NCI-H1694 (cell line): ENCODE measurements at places on chromosomes 3 and 15.
A peak's percentile ranks its signal among the peaks of the same experiment; 100 is the strongest.

GRCh38 chr15:58522391-58522790, 90.6 kb downstream of the LIPC start:
- DNase-seq: no peak

DNA sequence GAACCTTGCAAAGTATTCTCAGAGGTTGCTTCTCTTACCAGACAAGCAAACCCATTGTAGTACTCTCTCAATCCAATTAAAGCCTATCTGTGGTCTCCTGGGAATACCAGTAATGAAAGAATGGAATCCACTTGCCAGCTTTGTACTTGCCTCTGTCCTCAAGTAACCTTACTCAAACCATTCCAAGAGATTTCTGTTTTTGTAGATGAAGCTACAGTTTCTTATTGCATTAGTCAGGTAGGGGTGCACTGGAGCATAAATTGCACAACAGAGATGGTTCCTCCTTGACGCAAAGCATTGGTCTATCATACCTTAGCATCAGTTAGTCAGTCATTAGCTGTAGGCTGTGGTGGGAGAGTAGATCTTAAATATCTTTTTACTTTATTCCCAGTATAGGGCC, 52.9 kb downstream of the BTLA start:
- DNase-seq: no peak

DNA sequence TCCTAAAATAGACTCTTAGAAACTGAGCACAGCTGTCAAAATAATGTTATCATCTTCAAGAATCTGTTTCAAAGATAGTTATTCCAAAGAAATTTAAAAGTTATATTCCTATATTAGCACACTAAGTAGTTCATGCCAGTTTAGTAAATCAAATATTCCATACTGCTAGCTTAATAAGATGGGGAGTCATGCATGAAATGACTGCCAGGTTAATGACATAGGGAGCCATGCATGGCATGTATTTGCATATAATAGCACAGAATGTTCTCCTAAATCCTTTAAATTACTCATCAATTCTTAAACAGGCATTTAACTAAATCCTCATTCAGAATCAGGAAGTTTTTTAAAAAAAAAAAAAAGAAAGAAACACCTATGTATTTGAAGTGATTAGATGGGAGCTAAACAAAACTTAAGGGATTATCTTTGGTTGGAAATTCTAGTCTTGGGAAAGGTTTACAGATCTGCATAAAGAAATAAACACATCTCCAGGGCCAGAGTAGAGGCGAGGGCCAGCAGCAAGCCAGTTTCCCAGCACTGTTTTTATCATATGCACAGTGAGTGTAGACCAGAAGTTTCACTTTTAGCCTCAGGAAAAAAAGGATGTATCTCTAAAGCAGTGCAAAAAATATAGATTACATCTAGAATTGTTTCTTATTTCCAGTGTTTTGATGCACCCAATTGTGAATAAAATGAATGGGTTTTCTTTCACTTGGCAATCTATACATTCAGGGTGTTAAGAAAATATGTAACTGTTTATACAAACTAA, 366.4 kb upstream of the AGTR1 start:
- DNase-seq: no peak

- no peak for DNase-seq
Observed at GRCh38 chr3:94167346-94167745, 104.5 kb downstream of the NSUN3 start.

DNA sequence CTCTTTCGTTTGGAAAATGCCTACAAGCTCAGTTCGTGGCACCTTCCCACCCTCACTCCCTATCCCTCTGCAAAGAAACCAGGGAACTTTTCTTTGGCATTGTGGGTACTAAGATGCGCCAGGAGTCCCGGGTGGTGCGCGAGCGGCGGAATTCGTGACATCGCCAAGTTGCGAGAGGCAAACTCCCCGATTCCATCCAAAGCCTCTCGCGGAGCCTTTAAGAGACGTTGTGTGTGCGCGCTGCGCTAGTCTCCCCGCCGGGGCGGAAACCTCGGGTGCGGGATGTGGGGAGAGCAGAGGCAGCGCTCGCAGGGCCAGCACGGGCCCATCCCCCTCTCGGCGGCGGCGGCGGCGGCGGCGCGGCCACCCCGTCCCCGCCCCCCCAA, 443 bp upstream of the NR2F2 start:
- DNase-seq: no peak

DNA sequence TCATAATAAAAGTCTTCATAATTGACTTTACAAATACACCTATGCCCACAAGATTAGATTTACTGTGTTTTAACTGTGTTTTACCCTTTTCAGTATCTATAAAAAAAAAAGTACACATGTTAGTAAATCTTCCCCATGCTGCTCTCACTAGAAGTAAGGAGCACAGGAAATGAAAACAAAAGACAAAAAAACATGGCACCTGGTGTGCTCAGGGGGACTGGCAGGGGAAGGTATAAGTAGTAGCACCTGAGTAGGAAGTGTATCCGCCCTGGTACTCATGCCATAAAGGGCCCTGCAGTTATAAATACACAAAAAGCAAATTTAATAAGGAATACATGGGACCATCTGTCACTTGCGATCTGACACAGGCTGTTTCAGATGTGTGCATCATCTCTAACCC, 8.9 kb upstream of the ALDH1A2 start:
- DNase-seq: no peak

- DNase-seq: no peak
Observed at GRCh38 chr3:42205800-42206514, 60.0 kb downstream of the CCK start.

DNA sequence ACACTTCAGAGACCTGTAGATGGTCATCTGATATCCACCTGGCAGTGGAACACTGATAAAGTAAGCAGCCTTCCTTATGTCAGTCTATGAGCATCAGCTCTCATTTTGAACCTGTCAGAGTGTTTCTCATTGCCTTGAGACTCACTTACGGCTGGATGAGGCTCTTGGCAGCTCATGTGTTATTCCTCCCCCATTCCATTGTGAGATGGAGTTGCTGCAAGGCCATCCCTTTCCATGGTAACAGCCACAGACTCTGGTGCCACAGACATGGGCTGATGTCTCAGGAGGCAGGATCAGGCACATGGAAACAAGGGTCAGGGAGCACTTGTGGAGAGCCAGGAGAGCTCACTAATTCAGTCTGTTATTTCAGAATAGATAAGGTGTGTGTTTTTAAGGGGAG, 11.9 kb downstream of the KCNAB1 start:
- no peak for DNase-seq

GRCh38 chr3:87426918-87427317, 150.5 kb upstream of the POU1F1 start:
- no peak for DNase-seq

DNA sequence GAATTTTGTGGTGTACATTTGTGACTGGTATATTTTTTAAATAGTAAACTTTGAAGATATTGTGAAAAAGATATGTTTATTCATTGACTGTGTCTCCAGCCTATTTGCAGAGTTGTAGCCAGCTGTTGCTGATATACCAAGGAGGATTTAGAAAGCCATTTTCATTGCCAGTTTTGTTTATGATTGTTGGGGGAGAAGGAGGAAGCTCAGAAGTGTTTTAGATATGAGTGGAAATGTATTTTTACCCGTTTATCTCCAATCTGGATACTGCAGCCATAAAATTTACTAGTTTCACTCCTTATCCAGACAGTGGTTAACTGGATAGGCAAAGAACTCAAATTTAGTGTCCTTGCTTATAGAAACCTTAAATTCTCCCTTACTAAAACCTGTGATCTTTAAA, 18.8 kb downstream of the ATP11B start:
- DNase-seq: no peak

DNA sequence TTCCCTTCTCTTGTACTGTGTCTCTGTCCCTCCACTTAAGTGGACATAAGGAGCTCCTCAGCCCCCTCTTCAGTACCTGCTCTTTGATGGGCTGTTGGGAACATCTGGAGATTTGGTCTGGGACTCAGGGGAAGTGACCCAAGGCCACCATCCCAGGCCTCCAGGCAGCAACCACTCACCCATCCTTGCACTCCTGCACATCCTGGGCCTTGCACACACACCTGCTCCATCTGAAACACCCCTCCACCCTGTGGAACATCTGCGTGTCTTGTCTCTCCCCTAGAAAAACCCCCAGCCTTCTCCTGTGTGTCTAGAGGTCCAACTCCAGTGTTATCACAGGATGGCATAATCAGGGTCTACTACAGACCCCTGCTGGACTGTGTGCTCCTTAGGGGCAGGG, 74.3 kb downstream of the ABTB1 start:
- DNase-seq: no peak

DNA sequence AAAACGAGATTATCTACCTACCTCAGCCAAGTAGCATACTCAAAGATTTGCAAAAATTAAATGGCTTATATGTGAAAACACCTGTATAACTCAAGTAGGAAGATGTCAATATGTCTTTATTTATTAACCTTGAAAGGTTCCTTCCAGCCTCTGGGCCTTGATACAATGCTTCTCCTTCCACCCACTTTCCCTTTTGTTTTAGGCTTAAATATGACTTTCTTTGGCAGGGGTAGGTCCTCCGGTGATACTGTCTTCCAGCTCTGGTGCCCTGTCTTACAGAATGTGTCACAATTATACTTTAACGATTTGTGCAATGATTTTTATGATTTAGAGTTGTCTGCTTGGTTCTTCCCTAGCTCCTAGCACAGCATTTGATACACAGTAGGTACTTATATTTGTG, 4.1 kb downstream of the LINS1 start:
- no peak for DNase-seq

DNA sequence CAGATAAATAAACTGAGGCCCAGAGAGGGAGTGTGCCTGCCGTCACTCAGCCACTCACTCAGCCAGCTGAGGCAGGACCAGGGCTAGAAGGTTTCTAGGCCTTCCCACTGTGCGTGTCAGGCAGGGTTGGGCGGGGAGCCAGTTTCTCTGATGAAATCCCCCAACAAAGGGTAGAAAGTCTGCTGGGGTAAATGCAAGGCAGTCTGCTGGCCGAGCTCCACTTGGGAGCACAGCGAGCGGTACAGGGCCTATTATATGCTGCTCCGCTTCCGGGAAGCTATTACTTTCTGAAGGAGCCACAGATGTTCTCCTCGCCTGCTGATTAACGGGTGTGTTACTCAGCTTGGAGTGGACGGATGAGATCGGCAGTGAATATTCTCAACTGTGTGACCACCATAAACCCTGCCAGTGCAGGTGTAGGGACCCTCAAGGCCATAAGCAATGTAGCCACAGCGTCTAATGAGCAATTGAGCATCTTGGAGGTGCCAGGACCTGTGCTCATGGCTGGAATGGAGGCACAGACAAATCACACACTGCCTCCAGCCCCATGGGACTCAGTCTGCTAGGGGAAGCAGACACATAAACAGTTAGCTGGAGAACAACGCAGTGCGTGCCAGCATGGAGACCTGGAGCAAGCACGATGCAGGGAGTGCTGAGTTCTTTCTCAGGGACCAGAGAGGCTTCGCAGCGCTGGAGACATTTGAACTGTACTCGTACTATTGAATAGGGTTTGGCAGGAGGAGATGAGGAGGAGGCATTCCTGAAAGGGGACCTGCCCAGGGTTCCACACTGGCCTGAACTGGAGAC, 42.1 kb downstream of the CORO2B start:
- peak; percentile 91 for DNase-seq

DNA sequence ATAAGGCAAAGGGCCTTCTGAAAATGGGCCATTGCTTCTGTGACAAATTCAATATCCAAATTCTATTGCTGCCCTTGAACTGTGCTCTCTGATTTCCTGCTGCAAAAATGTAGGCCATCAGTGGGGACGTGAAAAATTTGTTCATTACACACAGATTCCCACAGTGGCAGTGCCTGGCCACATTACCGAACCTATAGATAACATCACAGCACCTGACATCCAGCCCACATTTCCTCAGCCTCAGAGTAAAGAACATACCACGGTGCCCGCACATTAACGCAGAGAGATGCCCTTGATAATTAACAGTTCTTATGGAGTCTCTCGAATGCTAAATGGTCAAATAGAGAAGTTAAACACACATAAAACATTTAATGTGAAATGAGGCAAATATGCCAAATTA, 931.6 kb upstream of the CFAP20DC start:
- no peak for DNase-seq

DNA sequence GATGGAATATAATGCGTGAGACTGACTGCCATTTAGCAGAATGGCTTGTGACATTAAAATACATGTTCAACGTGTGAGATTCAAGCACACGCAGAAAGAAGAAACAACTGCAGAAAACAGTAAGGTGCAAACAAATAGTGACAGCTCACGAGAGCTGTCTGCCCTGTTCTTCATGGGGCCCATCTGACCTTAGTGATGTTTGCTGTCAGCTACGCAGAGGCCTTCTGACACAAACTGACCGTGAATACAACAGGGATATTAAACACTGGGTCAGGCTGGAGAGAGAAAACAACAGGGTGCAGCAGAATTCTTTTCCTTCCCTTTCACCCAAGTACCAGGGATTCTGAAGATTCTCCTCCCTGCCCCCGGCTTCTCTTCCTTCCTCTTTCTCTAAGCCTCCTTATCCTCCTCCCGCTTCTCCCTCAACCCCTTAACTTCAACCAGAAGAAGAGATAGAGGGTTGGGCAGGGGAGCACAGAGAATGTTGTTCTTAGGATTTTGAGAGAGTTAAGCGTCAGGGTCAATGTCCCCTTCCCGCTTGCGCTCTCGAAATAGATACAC, 2.1 kb downstream of the TNFAIP8L3 start:
- no peak for DNase-seq

DNA sequence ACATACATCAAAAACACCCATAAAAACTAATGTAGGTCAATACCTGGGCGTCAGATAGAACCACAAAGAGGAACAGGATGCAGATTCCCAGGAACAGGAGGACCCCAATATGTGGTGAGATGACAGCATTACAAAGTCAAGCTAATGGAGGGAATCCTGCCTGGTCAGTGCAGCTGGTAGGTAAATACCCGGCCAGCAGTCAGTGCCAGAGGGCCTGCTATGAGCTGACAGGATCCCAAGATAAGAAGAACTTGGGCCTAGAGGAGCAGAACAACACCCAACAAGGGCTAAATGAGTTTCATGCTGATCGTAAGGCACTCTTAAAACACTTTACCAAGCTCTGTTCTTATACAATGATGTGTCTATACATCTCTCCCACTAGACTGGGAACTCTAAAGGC, 61.2 kb upstream of the KCNMB2 start:
- DNase-seq: no peak

DNA sequence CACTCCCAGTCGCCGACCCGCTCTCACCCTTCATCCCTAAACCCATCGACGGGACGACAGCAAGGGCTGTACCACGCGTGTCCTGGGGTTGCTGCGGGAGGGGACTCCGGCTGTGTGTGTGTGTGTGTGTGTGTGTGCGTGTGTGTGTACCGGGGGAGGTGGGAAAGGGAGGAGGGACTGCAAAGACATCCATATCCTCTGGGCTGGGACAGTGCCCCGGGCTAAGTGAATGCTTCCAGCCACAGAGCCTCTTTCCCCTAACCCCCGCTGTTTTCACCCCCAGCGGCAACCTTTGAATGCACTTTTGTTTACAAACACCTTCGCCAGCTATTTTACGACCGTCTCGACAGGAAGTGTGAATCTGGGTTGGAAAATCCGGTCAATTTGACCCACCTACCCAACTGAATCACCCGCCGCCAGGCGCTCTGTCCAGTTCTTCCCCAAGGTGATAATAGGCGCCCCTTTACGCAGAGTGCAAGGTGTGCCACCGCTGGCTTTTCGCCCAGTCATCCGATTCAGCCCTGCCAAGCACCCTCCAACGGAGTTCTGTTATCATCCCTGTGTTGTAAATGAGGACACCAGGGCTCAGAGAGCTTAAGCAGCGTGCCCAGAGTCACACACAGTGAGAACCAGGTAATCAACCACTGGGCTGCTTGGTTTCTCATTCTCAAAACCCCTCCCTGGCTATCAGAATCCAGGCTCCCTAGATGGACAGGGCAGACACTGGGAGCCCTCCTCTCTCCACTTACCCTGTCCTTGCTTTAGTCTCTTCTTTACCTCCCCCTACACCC, 739 bp upstream of the AMOTL2 start:
- DNase-seq: no peak
